ENCODE measurements at places on chromosomes 2 and 18.

- DNase-seq, result no peak
Observed at GRCh38 chr2:65613968-65614555, 181.7 kb upstream of the SPRED2 start.

- DNase-seq, result no peak
Observed at GRCh38 chr2:65064728-65065552, 8.7 kb downstream of the CEP68 start.

- DNase-seq, result no peak
Observed at GRCh38 chr2:230757476-230757875, 44.8 kb downstream of the CAB39 start.

GRCh38 chr2:101463911-101464641 lies 10.8 kb downstream of the RFX8 start:
- DNase-seq, result no peak

DNA sequence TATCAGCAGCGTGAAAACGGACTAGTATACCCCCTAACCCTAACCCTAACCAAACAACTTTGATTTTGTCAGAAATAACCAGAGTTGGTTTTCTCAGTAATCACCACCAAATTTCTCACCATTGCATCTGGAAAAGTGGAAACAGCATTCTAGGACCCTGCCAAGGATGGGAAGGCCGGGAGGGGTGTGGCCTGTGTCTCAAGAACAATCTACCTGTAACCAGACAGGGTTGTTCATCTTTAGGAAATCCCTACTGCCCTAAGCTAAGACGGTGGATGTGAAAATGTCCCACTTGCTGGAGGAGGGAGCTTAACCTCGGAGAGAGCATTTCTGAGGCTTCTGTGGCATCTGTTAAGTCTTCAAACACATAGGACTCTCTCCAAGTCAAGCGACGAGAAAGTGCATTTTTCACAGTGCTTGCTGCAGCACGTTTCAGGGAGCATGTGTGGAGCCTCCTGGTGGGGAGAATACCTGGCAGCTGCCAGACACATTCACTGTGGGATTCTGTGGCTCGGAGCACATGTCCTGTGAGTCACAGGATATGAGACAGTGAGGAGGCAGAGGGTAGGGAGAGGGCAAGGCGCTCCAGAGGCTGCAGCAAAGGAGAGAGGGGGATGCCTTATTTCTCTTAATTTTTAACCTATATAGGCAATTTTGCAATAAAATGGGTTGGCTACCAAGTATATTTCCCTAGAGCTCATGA lies 207.5 kb downstream of the SPP2 start:
- DNase-seq, result no peak

GRCh38 chr2:46336283-46336959 lies 39.2 kb downstream of the EPAS1 start:
- DNase-seq, result no peak

Measured in activated CD4-positive, CD25-positive, alpha-beta regulatory T cell treated with anti-CD3 and anti-CD28 coated beads, Interleukin-2, amount 50 U/mL, for 16 hours (primary cell).